Putamen (tissue), 1 donor: ENCODE measurements at places on chromosomes 2 and 18.

DNA sequence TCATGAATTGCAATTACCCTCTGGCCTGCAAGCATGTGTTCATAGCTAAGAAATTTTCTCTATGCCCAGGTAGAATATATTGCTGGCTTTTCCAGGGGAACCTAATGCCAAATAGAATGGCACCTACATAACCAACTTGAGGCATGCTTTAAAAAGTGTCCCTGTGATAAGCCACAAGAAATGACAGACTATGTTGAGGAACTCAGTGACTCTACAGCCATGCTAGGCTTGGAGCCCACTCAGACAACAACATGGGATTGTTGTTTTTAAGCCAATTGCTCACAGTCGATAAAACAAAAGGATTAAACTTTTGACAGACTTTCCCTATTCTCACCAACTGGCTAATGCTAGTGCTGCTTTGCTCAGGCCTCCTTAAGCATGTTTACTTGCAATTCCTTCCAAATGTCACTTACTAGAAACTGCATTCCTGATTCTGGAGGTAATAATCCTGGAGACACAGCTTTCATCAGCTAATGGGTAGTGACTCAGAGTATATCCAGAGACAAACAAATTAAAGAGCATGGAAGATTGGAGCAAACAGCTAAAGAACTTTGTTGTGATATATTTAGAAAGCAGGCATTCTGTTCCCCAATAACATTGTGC, 249.0 kb downstream of the SLC8A1 start:
- DNase-seq = no peak

DNA sequence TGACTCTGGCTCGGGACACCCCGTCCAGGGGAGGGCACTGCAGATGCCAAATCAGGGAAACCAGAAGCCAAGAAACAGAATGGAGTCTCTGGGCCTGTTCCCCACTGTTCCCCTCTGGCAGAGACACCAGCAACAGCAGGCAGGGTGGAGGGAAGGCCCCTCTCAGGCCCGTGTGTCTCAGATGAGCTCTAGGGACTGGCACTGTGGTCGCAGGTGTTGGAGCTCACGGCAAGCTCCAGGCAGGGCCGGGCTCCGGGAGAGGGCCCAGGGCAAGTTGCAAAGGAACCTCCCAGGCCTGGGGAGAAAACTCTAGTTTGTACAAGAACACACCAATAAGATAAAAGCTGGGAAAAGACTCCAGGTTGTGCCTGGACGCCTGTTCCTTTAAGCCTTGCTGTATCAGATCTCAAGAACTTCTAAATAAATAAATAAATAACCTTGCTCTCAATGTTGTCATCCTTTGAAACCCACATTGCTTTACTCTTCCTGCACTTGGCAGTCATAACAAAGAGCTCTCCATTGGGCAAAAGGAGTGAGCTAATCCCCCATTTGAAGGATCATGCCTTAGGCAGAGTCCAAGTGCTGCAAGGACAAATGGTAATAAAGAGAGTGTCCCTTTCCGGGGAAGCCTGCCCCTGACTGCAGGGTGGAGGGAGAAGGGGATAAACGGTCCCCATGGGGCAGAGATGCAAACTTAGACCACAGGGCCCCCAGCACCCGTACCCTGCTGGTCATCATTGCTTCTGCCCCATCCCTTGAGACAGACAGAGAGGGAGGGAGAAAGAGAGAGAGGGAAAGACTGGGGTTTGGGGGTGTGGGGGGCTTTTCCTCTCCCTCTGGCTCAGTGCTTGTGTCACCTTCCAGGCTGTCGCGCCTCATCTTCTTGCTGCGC, 33.3 kb downstream of the CNGA3 start:
- DNase-seq = no peak

- DNase-seq = no peak
Measured at GRCh38 chr2:217254111-217254510, 394.2 kb upstream of the TNP1 start.

- no peak for DNase-seq
Measured at GRCh38 chr2:149090706-149091105, 52.2 kb downstream of the LYPD6B start.

DNA sequence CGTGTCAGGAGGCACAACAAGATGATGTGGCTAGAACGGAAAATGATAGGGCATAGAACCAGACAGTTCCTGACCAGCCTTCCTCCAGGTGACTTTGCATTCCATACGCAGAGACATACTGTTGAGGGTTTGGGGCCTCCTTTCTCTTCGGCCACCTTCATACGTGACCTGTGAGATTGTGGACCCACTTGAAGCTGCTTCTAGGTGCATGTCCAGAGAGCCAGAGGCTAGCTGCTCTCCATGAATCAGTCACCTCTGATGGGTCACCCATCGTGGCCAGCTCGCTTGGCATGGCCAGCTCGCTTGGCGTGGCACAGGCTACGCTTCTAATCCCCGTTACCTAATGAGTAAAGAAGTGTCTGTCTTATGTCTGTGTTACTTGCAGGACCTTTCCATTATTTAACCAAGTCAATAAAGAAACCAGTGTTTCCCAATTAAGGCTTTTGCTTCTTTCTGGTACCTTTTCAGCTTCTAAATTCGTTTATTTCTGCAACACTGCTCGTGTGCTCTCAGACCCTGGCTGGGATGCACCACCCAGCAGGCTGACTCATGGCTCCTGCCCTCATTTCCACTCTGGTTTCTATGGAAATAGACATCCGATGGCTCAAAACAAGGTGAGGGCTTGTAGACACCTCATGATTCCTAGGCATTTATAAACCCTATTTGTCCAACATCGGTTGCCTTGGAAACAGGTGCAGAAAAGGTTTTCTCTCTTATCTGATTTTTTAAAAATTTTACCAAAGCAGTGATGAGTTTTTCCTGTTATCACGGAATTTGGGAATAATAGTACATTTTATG, 86.7 kb upstream of the B3GNT7 start:
- peak; percentile 68 for DNase-seq

DNA sequence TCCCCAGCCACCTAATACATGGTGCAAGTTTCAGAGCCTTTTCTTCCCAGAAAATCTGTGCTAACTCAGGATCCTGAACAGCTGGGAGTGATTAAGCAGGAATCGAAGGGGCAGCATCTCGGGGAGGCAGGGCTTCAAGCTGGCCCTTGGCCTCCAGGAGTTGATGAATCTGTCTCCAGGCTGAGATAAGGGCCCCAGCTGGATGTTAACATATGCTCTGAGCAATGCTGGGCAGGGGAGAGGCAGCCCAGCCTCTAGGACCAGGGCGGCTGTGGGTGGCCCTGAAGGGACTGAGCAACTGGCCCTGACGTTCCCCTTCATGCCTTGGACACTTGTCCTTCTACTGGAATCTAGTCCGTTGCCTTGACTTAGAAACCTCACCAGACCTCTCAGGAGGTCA, 84.1 kb upstream of the EPC2 start:
- no peak for DNase-seq

DNA sequence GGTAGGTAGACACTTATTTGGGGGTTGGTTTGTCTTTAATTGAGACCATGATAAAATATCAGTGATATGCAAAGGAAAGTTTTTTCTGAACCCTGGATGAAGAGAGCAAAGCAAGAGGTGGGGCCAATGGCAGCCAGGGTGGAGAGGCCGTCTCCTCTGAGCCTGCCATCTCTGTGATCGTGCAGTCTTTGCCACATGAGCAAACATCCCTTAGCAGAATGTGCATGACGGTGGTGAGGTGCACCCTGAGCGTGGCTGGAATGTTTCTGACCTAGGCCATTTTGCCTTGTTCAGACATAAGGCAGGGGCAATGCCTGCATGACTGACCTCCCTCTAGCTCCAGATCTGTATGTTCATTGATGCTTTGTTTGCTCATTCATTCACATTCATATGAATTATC, 6.0 kb downstream of the NCK2 start:
- DNase-seq = no peak

- DNase-seq = no peak
Measured at GRCh38 chr18:51383116-51383515, 185.6 kb upstream of the MEX3C start.

DNA sequence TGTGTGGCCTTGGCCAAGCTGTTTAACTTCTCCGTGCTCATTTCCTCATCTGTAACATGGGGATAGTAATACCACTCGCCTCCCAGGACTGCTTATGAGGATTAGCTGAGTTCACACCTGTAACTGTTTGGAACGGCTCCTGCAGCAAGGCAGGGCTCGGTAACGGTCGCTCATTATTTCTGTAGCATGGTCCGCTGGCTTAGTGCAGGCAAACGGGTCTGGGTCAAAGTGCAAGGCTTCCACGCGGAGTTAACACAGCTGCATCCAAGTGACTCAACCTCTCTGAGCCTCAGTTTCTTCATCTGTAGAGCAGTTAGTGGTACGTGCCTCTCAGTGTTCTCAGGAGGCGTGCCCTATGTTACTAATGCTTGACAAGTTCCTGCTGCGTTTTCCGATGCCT, 94.3 kb upstream of the YWHAQ start:
- DNase-seq = no peak

- DNase-seq = no peak
Measured at GRCh38 chr2:191204433-191204832, 40.8 kb upstream of the MYO1B start.

DNA sequence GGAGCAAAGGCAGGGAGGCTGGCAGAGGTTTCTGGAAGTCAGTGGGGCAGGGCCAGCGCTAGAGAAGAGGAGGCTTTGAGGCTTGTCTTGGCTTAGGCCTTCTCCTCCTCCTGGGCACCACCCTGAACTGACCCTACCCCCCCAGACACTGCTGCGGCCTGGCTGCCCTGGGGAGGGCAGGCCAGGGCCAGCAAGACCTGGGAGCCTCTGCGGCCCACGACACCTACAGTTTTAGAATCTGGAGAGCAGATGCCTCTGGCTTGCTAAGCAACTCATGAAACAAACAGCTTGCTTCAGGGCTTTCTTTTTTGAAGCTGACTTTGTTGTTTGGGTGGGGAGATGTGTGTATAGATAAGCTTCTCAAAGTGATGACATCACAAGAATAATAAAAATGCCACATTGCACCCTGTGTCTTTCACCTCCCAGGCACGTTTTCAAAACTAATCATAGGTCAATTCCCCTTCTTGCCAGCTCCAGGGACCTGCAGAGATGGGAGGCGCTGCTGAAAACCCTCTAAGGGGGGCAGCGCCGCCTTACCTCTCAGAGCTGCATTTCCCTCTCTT, 46.2 kb upstream of the SMAD7 start:
- DNase-seq = no peak

- no peak for DNase-seq
Measured at GRCh38 chr2:149038442-149039212, at the start of gene LYPD6B. Gene LYPD6B (plus strand): TSS chr2:149038699. CDS start chr2:149130949, 92,250 bp downstream.
